ENCODE measurements at places on chromosomes 3 and 15.

DNA sequence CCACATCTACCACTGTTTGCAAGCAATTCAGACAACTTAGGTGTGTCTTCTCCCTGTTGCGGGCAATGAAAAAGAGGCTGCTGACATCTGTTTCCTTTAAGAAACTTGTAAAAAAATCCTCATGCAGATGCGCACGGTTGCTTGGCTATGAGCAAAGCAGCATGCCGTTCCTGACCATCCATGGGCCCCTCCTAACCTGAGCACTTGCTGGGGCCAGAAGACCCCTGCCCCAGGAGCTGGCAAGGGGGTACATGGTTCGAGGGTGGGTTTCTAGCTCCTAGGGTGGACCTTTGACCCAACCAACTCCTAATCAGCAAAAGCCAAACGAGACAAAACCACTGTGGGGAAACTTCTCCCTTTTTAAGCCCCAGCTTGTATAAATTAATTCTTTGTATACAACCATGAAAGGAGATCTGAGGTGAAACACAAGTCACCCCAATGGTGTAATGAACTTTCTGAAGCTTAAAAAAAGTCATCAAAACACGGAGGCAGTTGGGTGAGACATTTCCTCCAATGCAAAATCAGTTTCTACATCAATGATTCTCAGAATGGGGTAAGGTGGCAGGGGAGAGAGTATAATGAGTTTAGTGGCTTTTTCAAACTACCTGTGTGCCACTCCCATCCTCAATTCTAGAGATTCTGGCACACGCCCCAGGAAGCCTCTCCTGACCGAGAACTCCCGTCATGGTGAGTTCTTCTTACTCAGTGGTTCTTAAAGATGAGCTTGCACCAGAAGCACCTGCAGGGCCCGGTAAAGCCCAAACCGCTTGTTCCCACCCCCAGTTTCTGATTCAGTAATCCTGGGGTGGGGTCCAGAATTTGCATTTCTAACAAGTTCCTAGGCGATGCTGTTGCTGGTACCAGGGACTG is 44.1 kb downstream of the CPN2 start:
- no peak for DNase-seq

DNA sequence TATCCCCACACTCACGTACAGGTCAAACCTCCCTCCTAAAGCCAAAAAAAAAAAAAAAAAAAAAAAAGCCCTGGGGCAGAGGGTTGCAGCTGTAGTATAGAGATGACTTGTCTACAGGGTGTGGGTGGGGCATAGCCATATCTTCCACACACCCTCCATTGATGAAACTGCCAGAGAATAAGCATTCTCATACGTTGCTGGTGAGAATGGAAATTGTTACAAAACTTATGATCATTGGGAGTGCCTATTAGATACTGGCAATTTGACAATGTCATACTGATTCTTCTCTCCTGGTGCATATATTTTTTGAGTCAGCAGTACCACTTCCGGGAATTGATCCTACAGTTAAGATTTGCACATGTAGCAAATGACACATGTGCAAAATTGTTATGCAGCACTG is 11.0 kb upstream of the CTNNB1 start:
- DNase-seq: no peak

- DNase-seq: no peak
These were observed 12.1 kb upstream of the CLPX start for GRCh38 chr15:65197337-65197645.

GRCh38 chr15:68630211-68630555 is 51.4 kb downstream of the CORO2B start:
- no peak for DNase-seq

DNA sequence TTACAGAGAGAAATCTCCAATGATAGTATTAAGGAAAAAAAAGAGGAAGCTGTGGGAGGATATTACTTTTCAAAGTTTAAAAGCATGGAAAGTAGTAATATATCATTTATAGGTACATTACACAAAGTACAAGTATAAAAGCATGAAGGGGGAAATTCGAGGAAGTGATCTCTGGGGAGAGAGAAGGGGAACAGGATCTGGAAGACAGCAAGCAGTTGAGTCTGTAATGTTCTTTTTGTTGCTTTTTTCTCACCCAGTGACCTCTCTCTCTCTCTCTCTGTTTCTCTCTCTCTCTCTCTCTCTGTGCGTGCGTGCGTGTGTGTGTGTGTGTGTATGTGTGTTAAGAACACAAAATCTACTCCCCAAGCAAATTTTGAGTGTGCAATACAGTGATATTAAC is 10.2 kb downstream of the C3orf20 start:
- DNase-seq: no peak

- DNase-seq: no peak
These were observed 30.8 kb downstream of the KLHL18 start for GRCh38 chr3:47313341-47314055.

GRCh38 chr15:29382862-29383261 is 113.2 kb upstream of the NSMCE3 start:
- DNase-seq: no peak

DNA sequence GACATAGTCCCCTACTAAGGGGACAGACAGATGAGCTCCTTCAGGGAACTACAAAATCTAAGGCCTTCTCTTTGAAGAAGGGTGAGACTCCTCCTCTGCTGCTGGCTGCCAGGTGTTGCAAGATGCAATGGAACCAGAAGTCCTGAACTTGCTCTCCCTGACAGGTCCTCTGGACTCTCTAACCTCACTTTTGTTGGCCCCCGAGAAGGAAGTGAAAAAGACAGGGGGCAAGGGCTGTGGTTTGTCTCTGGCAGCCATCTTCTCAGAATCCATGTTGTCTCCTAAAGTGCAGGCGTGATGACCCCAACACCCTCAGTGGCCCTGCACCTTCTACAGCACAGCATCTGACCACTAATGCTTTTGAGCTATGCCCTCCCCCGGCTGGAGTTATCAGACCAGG is 292.5 kb downstream of the CHST2 start:
- DNase-seq: no peak

DNA sequence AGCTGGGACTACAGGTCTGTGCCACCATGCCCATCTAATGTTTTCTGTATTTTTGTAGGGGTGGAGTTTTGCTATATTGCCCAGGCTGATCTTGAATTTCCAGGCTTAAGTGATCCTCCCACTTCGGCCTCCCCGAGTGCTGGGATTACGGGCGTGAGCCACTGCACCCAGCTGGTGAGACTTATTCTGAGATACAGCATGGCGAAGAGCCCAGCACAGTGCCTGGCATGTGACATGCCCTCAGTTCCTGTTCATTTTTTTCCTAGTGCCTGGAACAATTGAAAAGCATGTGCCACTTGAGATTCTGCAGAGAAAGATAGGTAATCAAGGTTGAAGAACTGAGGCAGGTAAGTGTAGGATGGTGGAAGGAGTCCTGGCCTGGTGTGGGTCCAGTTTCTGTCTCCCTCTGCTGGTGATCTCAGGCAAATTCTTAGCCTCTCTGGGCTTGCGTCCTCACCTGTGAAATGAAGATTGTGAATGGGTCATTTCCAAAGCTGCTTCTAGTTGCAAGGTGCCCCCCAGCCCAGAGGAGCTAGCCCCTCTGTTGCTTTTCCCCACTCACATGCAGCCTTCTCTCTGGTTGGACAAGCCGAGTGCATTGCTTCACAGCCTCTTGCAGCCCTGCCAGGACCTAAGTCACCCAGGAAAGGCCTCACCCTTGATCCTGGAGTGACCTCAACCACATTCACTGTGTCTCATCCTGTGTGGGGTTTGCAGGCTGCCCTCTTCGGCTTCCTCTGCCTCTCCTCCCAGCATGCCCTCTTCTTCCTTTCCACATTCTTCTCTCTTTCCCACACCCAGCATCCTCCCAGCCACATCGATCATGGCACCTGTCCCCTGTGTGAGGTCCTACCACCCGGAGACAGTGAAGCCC is 4.3 kb upstream of the RHCG start:
- no peak for DNase-seq

DNA sequence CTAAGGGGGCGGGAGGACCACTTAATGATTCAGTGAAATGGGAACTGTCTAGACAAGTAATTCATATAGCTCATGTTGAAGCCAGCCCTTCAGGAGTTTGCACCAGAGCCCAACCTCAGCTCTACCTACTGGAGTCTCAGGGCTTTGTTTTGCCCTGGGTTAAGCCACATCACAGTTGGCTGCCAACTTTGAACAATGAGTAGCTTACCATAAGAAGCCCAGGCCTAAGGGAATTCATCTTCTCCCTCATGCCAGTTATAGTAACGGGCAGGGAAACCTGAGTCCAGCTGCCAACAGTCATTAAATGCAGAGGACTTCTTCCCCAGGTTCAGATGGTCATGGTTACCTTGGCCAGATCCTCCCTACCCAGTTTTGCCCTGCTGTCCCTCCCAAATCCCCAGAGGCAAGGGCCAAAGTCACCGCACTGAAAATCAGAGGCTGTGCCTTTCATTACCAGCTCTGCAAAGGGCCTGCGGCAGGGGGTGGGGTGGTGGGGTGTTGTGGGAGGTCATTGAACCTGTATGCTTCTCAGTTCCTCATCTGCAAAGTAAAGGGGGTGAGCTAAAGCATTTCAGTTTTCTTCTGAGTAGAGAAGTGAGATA is 302.2 kb upstream of the NR2E3 start:
- DNase-seq: no peak

DNA sequence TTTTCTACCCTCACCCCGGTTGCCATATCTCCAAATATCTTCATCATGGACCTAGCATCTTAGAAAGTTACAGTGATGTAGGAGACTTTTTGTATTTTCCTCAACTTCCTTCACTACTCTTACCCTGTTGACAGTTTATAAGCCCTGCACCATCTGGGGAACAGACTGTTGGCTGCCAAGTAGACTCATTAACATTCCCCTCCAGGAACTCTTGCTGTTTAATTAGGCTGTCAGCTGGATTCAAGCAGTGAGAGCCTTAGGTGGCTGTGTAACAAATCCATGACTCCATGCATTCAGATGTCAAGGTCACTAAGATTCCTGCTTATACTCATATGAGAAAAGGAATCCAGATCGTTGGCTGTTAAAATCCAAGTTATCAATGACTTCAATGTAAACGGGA is 198.3 kb downstream of the NAALADL2 start:
- no peak for DNase-seq

DNA sequence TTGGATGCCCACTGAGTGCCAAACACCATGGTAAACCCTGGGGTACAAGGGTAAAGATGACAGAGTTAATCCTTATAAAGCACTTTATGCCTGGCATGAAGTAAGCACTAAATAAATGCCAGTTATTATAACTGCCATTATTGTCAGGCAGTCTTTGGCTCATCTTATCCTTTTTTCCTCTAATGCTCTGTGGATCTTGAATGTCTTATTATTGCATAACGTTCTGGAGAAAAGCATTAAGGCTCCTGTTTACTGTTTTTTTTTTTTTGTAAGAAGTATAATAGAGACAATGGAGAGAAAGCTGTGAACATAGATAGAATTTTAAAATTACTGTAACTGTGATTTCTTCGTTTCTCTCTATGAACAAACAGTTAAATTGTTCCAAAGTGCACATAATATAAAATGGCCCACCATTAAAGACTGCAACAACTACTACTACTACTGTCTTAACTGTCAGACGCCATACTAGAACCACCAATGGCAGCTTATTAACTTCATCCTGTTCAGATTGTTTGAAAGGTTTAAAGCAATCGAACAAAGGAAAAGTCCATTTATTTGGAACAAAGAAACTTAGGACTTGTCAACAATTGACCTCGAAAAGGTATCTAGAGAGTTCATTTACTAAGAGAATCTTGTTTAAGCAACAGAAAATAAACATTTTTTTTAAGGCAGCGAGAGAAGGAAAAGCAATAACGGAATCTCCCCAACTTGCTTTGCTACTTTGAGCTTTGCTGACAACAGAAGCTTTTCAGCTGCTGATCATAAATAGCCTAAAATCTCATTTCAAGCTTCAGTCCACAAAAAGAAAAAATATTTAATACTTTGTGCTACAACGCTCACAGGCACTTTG is 520.7 kb downstream of the ROBO1 start:
- no peak for DNase-seq

DNA sequence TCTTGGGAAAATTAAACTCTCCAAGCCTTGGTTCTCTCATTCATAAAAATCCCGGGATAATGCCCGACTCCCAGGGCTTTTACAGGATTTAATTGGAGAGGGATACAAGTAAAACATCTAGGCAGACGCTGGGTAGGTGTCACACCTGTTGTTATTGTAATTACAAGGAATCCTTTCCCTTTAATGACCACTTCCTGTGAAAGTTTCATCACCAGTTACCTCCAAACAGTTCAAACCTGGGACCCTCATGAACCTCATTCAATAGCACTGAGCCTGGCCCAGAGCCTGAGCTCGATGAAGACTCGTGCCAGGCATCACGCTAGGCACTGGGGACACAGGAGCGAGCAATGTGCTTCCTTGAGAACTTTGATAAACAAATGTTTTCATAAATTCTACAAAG is 2.1 kb upstream of the RYK start:
- DNase-seq: no peak

DNA sequence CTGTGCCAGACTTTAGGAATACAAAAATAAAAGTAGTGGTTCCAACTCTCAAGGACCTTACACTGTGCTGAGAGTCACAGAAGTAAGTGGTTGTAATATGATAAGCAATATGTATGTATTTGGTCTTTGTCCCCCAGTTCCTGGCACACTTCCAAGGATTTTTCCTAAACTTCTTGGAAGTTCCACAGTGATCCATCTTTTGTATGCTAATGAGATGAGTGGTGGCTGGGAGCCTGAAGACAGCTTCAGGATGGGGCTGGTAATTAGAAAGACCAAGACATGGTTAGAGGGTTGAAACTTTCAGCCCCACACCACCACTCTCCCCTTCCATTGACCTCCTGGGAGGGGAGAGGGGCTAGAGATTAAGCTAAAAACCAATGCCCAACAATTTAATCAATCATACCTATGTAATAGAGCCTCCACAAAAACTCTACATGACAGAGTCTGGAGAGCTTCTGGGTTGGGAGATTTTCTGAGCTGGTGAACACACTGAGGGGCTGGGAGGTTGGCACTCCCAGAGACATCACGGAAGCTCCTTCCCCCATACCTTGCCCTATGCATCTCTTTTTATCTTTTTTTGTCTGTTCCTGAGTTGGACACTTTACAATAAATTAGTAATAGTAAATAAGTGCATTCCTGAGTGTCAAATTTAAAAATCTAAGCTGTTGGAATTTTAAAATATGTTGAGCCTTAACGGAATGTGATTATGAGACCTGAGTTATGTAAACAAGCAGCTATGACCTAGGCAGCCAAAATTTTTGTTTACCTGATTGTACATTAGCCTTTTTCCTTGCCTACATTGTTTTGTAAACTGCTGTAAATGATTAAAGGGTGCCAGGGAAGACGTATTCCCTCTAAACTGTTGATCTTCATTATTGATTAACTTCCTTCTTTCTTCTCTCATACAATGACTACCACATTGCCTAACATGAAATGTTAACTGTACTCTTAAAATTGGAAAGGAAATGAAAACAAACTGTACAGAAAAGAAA is 24.3 kb downstream of the CD200R1L start:
- DNase-seq: no peak

GRCh38 chr3:77917225-77917624 is 877.3 kb downstream of the ROBO2 start:
- DNase-seq: no peak

GRCh38 chr15:81268881-81269601 is 54.9 kb downstream of the STARD5 start:
- DNase-seq: no peak

- no peak for DNase-seq
These were observed 34.2 kb downstream of the PRTG start for GRCh38 chr15:55708720-55709119.

GRCh38 chr3:170531657-170532335 is 54.1 kb downstream of the SLC7A14 start:
- DNase-seq: no peak

Data from stimulated activated CD4-positive, alpha-beta T cell treated with anti-CD3 and anti-CD28 coated beads, Interleukin-1b, Interleukin-23, amount 100 ng/mL, for 1 hour (primary cell).